H9 (cell line): ENCODE measurements at places on chromosomes 2 and 18.

- peak; percentile 64 for DNase-seq
Observed at GRCh38 chr2:8573234-8573941, 108.5 kb upstream of the ID2 start.

- DNase-seq: no peak
Observed at GRCh38 chr2:179657068-179657595, 204.3 kb downstream of the ZNF385B start.

DNA sequence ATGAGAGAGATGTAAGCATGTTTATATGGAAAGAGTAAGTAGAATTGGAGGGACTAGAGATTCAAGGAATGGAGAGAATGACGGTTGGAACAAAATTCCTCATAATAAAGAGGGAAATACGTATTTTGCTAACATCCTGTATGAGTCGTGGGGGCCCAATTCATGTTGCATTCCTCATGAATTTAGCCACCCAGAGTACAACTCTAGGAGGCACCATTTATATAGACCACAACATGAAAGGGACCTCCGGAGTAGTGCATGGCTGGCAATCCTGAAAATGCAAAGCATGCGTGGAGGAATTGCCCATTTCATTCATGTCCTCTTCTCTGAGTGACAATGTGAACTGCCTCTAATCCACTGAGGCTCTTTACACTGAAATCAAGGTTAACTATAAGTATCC is 168.2 kb downstream of the ZEB2 start:
- DNase-seq: no peak

DNA sequence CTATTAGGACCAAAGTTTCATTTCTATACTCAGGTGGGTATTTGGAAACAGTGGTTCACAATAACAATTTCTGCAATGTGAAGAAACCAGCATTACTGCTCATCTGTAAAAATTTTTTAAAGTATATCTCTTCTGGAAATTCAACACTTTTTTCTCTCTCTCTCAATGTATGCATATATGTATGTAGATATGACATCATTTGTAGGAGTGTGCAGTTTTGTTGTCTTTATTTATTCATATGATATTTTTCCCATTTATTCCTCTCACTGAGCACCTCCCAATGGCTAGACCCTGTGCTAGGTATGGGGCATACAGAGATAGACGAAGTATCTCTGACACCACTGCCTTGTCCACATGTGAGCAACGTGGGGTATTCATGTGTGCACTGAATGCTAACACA is 58.3 kb downstream of the RDH14 start:
- DNase-seq: no peak

DNA sequence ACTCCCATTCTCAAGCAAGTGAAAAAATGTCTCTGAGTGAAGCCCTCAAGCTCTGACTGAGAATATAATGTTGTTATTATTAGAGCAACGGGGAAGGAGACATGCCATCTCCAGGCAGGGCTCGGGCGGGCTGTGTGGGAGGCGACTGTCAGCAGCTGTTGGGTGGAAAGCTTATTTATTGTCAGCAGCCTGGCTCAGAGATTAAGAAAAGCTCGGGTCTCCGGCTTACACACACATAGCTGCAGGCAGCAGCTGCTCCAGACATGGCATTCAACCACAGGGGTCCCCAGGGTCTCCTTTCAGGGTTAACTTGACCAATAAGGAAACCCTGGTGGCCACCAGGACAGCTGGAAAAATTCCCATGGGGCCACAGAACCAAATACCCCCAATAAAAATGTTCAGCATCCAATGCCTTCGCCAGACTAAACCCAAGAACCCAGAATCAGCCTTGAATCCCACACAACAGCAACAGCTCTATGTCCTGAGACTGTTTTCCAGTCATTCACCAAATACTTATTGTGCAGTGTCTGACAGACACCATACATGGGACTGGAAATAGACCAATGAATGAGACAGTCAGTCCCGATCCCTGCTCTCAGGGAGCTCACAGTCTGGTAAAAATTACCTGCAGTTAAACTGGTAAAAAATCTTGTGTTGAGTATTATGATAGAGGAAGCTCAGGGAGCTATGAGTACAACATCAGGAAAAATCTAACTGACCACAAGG is 70.5 kb upstream of the RTN4 start:
- DNase-seq: no peak

DNA sequence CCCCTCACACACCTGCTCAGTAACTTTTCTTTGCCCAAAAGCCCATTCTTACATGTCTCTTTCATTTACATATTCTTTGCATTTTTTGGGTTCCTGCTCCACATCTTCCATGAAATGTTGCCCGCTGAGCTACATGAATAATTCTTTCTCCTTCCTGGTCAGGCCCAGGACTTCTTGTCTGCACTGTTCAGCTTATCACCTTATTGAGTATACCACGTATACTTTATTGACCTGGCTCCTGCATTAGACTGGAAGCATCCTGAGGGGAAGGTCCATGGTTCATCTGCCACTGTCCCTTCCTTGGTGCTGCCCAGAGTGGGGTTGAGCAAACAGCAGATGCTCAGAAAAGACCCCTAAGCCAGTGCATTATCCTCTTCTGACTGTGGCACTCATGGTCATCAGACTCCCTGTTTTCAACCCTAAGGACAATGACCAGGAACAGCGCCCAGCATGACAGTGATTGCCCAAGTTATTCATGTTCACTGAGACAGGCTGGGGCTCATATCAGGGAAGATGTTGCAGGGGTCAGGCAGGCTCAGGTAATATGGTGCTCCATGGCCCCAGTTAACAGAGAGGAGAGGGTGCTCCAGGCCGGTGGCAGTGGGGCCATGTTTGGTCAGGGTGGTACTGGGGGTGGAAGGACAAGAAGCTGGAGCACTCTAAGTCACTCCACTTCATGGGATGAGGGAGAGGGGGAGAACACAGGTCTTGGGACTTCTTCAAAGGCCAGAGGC is 7.7 kb downstream of the APOB start:
- no peak for DNase-seq

DNA sequence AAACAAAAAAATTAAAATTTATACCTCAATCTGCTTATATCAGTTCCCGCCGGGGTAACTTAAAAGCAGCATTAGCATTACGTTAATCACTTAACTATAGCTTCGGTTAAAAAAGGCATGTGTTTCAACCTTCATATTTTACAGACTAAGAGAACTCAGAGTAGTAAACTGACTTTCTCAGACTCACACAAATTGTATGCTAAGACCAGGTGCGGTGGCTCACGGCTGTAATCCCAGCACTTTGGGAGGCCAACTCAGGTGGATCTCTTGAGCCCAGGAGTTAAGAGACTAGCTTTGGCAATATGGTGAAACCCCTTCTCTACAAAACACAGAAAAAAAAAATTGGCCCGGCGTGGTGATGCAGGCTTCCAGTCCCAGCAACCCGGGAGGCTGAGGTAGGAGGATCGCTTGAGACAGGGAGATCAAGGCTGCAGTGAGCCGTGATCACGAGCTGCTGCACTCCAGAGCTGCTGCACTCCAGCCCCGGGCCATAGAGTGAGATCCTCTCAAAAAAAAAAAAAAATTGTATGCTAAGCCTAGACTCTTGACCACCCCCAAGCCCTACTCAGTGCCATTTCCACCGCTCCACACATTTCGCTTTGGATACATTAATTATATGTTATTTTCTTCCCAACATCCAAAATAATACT is 2.4 kb downstream of the HNRNPLL start:
- no peak for DNase-seq

DNA sequence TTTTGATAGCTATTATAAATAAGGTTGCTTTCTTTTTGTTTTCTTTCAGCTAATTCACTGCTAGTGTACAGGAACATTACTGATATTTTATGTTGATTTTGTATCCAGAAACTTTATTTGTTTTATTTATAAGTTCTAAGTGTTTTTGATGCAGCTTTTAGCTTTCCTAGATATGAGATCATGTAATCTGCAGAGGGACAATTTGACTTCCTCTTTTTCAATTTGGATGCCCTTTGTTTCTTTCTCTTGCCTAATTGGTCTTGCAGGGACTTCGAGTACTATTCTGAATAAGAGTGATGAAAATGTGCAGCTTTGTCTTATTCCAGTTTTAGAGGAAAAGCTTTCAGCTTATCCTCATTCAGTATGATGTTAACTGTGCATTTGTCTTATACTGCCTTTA is 643.4 kb upstream of the CDH2 start:
- no peak for DNase-seq

DNA sequence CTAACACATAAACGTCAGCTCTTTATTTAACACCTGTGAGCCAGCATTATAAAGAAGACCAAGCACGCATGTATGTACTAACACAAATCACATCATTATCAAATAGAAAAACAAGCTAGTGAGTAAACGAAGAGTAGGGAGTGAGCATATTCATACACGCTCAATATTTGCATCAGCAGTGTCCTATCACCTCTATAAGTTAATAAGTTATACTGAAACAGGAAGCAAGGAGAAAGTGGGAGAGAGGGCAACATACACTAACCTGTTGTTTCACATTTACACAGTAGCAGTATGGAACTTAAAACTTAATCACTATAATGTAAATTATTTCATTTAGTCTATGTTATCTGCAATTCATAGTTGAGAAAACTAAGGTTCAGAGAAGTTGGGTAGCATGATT is 321.5 kb upstream of the TANK start:
- no peak for DNase-seq

DNA sequence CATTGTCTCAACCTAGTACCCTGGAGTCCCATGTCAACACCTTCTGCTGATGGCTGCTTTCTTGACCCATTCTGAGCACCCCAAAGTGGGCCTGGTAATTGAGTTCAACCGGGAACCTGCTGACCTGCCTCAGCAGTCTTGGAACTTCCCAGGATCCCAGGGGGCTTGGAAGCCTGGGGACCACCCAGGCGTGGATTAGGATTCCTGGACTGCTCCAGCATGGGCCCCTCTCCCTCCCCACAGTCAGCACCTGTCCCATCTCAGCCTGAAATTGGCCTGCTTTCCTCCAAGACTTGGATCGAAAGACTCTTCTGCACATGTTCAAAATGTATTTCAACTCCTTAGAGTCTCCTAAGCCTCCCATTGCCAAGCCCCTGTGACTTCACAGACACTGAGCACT is 15.4 kb upstream of the MRPL33 start:
- no peak for DNase-seq

DNA sequence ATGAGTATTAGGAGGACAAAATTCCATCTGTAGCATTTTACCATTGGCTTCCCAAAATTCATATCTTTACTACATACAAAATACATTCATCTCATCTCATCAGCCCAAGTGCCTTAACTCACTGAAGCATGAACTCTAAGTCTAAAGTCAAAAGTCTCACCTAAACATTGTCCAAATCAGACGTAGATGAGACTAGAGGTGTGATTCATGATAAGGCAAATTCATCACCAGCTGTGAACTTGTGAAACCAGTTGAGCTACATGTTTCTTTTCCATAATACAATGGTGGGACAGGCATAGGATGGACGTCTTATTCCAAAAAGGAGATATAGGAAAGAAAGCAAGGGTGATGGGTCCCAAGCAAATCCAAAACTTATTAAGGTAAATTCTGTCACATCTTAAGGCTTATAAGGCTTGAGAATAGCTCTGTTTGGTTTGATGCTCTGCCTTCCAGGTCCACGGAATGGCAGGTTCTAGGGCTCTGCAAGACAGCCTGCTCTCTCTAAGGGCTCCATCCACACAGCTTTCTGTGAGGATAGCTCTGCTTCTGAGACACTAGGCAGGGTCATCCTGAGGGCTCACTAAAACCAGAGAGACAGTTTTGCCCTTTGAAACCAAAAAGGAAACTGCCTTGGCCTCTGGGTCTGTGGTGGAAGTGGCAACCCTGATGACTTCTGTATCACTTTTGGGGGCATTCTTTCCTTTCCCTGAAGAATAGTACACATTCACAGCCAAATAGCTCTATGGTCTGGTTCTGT is 9.6 kb downstream of the IFIH1 start:
- no peak for DNase-seq

GRCh38 chr18:12026562-12026961 is 45.3 kb downstream of the IMPA2 start:
- DNase-seq: no peak

GRCh38 chr2:3864943-3865865 is 161.8 kb downstream of the DCDC2C start:
- no peak for DNase-seq
